ENCODE measurements at places on chromosomes 2 and 18.

DNA sequence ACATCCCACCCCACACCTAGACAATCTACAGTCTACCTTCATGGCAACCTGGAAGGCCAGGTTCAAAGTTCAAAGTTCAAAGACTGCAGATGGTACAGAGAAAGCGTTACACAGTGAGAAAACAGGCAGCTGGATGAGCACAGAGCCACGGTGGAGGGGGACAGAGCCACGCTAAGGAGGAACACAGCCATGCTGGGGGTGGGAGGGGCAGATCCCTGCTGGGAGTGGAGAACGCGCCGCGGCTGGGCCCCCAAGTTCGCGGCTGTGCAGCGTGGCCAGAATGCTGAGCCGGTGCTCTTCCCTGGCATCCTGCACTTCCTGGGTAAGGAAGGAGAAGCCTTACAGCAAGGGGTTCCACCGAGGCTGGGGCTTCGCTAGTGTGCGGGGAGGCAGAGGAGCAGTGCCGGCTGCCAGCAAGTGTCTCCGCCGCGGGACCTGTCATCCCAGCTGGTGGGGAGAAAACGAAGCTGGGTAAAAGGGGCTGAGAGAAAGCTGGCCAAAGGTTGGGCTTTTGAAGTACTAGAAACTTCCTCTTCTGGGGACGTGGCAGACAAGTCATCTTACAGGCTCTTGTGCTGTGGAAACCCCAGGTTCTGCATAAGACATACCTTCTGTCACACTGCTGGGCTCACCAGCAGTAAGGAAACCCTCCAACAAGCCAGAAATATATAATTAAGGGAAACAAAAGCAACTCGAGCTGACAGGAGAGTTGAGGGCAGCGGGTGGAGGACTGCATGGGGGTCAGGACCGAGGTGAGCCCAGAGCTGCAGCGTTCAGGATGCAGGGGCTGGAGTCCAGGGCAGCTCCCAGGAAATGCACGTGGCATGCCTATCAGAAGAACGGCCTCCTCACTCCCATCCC lies 115.5 kb downstream of the HDAC4 start:
- DNase-seq: no peak

- DNase-seq: no peak
Measured at GRCh38 chr2:180202467-180202951, 195.4 kb upstream of the CWC22 start.

DNA sequence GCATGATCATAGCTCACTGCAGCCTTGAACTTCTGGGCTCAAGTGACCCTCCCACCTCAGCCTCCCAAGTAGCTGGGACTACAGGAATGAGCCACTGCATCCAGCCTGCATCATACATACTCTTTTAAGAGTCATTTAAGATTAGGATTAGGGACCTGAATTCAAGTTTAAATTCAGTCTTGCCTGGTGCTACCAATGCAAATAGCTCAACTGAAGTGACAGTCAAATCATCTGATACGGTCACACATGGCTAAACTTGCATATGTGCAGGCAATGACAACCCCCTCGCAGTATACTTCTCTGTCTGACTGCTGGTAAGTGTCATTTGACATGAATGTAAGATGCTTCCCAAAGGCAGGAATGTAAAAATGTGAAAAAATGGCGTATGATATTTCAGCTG lies 31.8 kb upstream of the TMEM131 start:
- peak; percentile 8 for DNase-seq

DNA sequence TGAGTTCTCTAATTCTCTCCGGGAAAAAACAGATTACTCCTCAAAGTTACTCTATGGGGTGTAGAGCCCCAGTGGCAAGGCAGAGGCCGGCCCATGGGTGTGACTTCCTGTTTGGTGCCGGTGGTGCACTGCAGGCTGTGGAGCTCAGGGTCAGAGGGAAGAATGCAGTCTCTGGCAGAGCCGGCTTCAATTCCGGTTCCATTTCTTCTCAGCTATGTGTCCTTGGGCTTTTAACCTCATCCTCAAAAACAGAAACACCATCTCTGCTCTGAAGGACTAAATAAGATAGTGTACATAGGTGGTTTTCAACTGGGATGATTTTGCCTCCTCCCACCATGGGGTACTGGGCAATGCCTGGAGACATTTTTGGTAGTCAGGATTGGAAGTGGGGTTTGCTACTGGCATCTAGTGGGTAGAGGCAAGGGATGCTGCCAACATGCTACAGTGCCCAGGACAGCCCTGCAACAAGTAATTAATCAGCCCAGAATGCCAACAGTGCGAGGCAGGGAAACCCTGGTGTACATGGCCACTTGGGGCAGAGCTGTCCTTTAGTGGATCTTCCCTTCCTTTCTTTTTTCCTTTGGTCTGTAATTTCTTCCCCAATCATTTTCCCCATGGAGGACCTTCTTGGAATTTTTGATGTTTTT lies 81.2 kb downstream of the INSIG2 start:
- DNase-seq: no peak

- no peak for DNase-seq
Measured at GRCh38 chr2:239302083-239302807, 98.6 kb downstream of the HDAC4 start.

DNA sequence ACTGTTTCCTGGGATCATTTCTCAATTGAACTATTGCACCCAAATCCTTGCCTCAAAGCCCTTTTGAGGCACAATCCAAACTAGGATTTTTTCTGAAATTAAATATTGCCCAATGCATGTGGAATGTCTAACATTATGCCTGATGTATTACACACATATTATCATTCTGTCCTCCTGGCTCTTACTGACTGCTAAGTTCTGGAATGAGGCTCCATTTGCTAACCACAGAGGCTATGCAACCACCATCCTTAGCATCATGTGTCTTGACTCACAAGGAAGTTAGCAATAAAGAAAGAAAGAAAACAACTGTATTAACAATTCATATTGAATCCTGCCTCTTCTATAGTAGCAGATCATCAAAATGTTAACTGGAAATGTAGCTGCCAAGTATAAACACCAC lies 1142.7 kb downstream of the CNTNAP5 start:
- DNase-seq: peak; percentile 71

DNA sequence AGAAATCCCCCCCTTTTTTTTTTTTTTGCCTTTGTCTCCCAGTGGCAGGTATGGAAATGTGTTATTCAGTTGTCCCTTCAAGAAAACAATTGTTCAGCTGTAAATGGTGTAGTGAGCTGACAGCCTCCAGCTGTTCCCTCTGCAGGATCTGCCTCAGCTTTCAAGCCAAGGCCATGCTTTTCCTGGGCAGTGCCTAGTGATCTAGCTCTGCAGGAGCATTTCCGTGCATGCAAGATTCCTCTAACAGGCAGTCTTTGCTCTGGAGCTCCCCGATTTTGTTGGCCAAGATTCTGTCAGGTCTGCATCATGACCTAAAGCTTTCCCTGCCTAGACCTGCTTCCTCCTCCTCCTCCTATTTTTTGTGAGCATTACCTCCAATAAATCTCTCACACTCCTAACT lies 300.7 kb upstream of the UBE2E3 start:
- DNase-seq: no peak
